Activated CD8-positive, alpha-beta T cell treated with anti-CD3 and anti-CD28 coated beads, Interleukin-2, amount 10 ng/mL, durations not matched to agents 7 days and 5 days (primary cell): ENCODE measurements at places on chromosomes 1 and 21.

DNA sequence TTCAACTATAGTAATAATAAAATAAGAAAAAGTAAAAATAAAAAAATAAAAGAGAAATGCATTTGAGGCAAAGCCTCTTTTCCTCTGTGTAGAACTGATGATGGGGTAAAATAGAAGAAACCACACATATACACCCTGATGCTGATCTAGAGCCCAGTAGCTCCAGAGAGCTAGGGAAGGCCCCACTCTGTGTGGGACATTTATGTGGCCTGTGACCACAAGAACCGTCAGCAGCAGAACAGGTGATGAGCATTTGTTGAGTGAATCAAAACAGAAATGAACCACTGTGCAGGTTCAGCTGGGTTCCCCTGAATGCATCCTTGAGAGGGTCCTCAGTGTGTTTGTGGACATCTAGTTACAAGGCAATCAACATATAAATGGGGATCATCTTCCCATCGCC lies 221.8 kb upstream of the HOOK1 start:
- DNase-seq, result no peak

DNA sequence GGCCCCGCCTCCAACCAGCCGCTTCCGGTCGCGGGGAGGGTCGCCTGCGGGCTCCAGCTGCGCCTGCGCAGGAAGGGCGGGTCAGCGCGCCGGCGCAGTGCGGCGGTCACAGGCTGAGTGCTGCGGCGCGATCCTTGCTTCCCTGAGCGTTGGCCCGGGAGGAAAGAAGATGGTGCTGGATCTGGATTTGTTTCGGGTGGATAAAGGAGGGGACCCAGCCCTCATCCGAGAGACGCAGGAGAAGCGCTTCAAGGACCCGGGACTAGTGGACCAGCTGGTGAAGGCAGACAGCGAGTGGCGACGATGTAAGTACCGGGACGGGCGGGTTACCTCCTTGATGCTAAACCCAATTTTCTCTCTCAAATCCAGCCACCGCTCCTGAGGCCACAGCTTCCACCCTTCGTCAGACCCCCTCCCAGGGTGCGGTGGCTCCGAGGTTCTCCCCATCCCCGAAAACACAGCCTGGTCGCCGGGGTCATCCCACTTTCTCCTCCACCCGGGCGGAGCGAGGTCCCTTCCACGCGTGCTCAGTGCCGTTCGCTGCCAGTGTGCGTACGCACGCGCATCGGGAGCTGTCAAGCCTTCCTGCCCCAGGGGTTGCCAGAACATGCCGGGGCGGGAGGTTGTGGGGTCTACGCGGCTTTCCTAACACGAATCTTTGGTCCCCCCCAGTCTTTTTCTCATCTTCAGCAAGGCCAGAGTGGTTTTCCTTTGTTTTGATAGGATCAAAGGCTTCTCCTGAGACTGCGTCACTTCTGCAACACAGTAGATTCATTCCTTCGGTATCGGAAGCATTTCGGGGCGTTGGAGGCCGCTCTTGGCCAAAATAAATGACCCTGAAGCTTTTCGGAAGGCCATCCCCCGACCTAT lies at the start of gene SARS1:
TSS of gene SARS1 (plus strand) at position 95 of the 870 bp plus-strand sequence. CDS start at position 170, 75 bp downstream.
- DNase-seq, result peak; percentile 89

- DNase-seq, result no peak
Observed at GRCh38 chr1:201891451-201892045, 2.9 kb downstream of the SHISA4 start.

- no peak for DNase-seq
Observed at GRCh38 chr1:204150702-204151551, 917 bp downstream of the ETNK2 start.

DNA sequence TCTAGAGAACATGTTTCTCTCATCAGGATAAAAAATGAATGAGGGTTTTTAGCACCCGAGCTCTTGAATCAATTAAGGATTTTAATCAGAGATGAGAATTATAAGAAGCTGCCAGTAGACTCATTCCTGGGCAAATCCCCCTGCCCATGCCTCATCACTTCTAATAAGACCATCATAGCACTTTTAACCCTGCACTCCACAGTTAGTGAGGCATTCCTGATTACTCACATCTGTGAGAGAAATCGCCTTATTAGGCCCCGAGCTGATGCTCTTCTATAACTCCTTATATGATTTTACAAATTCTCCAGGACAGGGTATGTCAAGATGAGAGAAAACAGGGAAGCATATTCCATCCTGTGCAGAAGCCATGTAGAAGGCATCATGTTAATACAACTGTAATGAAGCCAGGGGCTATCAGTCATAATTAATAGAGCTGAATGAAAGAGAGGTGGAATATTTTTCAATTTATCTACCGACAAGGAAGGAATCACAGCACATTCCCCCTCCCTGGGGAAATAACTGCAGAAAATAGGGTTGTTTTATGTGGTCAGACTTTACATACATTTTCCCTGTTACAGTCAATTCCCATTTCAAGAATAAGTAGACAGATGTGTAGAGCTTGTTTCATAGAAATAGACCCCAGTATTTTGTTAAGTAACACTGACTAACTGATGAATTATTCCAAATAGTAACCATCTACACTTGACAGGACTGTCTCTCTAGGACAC lies 272.7 kb downstream of the HHIPL2 start:
- DNase-seq, result no peak

GRCh38 chr1:109730666-109731065 lies 10.2 kb downstream of the GSTM3 start:
- no peak for DNase-seq

- no peak for DNase-seq
Observed at GRCh38 chr21:16742741-16743140, 770.1 kb upstream of the CXADR start.

GRCh38 chr1:8378981-8379470 lies 61.1 kb downstream of the SLC45A1 start:
- no peak for DNase-seq

DNA sequence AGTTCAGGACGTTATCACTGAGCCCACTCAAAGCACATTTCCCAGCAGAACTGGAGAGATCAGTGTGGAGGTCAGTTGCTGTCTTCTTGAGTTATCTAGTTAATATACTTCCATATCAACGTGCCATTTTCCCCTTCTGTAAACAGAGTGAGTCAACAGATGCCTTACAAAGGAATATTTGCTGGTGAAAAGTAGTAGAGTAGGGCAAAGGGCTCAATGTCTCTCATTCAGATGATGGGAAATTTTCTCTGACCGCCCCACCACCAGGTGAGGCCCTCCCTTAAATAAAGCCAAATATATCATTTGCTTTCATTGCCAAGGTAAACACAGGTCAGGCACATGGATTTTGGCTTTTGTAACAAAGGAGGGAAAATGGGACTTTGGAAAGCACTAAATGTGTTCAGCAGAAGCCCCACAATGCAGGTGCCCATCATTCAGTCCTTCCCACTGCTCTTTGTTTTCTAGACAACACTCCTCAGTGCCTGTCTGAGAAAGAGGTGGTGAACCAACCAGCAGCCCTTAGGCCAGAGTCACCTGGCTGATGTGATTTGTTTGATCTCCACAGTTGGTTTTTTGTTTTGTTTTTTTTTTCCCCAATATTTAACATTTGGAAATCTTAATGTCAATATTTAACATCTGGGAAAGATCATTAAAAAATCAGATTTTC lies 40.5 kb upstream of the SAMD13 start:
- DNase-seq, result no peak

- no peak for DNase-seq
Observed at GRCh38 chr1:190328871-190329270, 148.8 kb downstream of the BRINP3 start.

- DNase-seq, result no peak
Observed at GRCh38 chr1:175232335-175232734, 39.8 kb upstream of the KIAA0040 start.

DNA sequence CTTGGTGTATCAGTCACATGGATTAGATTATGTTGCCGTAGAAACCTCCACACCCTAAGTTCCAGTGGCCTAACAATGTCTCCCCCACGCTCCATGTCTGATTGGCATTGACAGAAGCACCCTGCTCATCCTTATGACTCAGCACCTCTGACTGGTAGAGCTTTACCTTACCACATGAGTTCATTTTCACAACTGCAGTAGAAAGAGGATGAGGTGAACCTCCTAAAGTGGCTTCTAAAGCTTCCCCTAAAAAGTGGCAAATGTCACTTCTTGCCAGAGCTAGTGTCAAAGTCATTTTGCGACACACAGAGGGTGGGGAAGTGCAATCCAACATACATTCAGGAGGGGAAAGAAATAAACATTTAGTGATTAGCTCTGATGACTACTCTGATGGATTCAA lies 30.6 kb upstream of the LYPD8 start:
- DNase-seq, result no peak

GRCh38 chr1:214472364-214472763 lies 79.0 kb downstream of the PTPN14 start:
- no peak for DNase-seq

DNA sequence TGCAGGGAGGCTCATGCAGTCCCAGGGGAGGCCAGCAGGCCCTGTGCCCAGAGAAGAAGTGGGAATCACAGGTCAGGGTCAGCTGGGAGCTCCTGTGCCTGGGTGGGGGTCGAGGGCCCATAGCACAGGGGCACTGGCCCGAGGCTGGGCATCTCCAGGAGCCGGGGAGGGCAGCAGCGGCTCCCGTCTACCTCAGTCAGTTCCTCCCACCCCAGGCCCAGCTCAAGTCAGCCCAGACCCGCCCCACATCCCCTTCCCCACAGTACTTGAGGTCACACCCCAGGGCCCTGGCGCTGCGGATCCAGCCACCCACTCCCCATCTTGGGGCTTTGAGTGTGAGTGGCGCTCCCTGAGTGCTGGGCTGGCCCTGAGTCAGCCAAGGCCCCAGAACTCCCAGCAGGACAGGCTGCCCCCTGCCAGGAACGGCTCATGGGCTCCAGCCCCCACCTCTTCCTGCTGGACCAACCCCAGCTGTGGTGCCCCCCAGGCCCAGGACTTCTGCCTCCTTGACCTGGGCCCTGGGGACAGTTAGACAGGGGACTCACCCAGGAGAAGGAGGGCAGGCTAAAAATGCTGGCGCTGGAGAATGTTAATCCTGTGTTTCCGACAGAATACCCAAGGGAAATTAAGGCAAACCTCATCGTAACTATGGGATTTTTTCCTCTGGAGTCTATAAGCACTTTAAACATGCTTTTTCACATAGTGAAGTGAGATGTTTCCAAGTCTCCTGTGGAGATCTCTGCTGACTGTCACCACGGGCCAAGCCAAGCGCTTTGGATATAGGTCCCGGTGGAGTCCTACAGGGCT lies 68.8 kb upstream of the COL6A1 start:
- no peak for DNase-seq

- DNase-seq, result no peak
Observed at GRCh38 chr1:167463875-167464575, 54.3 kb downstream of the CD247 start.

DNA sequence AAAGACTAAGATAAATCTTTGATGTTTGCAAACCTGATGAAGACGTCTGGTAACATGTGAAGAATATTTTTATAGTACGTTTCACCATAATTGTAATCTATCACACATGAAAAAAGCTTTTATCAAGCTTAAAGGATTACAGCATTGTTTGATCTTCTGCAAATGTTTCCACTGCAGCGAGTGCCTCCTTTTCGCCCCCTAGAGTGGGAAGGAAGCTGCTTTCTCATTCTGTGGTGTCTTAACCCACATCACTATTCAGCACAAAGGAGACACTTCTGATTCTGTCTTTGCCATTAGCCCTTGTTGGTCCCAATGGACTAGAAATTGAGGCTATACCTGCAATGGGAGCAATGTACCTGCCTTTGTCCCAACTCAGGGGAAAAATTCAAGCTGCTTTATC lies 46.0 kb upstream of the IL12RB2 start:
- peak; percentile 63 for DNase-seq

DNA sequence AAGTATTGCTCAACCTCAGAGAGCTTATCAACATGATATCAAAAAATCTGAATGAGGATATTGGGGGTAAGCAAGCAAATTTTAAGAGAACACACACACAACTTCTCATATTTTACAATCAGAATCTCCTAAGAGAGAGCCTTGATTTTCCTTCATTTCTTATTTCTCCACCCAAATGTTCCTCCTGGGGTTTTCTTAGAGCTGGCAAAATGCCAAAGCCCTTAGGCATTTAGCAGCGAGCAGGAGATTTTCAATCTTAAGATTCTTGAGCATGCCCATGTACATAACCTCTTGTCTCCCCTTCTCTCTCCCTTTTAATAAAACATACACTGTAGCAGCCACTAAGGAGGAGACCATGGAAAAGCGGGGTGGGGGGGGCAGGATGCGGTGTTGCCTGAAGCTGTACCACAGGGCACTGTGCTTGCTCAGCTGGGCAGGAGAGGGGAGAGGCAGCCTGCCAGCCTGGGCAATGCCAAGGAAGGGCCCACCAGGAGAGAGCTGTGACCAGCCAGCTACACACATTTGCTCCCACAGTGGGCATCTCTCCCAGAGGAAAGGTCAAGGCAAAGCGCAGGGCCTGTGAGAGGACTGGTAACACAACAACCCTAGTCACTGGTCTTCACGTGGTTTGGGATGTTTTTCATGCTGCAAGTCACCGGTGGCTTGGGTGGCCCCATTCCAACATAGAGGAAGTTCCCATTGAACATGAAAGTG lies 4.3 kb downstream of the BRINP2 start:
- DNase-seq, result no peak

DNA sequence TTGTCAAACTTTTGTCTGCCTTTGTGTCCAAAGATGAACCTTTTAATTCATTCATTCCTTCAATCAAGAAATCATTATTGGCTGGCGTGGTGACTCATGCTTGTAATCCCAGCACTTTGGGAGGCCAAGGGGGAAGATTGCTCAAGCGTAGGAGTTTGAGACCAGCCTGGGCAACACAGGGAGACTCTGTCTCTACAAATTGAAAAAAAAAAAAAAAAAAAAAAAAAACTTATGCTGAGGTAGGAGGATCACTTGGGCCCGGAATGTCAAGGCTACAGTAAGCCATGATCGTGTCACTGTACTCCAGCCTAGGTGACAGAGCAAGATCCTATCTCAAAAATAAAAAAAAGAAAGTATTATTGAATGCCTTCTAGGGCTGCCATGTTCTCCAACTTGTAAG lies 51.3 kb upstream of the CXADR start:
- no peak for DNase-seq

- no peak for DNase-seq
Observed at GRCh38 chr1:59693406-59693805, 121.3 kb upstream of the HOOK1 start.

DNA sequence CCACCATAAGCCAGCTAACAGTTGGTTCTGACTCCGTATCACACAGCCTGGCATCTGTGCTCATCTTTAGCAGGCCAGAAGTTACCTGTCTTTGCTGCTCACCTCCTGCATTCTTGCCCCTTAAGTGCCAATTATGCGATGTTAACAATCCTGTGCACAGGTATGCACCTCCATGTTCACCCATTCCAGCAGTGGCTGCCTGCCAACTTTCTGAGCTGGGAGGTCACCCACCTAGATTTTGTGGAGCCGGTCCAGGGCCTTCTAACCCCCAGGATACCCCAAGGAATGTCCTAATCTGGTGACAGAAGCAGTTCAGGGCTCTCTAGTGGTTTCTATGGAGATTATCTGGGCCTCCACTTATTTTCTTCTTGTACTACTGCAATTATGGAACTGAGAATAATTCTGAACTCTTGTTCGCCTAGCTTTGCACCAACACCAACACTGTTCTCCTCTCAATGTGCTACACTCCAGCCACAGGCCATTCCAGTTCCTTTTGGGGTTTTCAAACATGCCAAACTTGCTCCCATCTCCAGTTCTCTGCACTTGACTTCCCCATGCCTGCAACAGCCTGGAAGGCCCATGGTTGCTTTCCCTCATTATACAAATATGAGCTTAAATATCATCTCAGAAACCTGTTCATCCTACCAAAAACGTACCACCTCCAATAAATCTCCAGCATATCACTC lies 9.0 kb downstream of the BCAR3 start:
- no peak for DNase-seq
